ENCODE measurements at places on chromosomes 7 and 10.

DNA sequence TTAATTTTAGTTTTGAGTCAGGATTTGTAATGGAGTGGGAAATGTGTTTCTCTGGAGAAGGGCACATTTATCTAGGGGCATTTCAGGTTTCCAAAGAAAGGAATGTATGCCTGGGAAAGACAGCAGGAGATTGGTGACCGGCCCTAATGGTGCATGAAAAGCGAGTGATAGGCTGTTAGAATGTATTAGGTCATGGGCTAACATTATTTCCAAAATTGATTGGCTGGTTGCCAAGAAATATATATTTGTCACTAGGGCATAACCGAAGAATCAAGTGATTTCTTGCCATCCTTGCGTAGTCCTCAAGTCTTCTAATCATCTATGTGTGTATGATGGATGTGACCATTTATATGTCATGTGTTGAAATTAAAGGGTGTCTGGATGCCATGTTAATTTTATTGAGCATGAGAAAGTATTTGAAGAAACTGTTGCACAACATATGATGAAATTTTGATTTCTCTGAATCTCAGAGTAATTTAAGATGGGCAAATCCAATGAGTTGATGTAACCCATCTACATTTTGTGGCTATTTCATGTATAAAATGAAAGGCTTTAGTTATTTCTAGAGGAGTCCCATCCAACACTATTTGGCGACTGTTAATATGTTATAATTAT lies 248.4 kb downstream of the BMPER start:
- no peak for DNase-seq

DNA sequence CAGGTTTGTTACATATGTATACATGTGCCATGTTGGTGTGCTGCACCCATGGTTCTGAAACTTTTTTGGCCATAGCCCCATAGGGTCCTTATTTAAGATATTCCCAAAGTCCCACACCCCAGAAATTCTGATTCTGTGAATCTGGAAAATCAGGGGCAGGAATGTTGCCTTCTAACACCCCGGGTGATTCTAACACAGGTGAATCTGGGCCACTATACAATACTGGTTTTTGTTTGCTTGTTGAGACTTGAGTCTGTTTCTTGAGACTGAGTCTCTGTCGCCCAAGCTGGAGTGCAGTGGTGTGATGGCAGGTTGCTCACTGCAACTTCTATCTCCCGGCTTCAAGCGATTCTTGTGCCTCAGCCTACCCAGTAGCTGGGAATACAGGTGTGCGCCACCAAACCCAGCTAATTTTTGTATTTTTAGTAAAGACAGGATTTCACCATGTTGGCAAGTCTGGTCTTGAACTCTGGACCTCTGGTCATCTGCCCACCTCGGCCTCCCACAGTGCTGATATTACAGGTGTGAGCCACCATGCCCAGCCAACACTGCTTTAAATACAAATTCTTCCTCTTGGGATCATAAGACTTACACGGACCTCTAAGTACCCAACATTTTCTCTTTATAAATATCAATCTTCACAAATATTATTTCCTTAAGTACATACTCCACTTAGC lies 16.9 kb upstream of the PHYH start:
- no peak for DNase-seq

GRCh38 chr7:155303039-155303593 lies 5.4 kb downstream of the INSIG1 start:
- no peak for DNase-seq

DNA sequence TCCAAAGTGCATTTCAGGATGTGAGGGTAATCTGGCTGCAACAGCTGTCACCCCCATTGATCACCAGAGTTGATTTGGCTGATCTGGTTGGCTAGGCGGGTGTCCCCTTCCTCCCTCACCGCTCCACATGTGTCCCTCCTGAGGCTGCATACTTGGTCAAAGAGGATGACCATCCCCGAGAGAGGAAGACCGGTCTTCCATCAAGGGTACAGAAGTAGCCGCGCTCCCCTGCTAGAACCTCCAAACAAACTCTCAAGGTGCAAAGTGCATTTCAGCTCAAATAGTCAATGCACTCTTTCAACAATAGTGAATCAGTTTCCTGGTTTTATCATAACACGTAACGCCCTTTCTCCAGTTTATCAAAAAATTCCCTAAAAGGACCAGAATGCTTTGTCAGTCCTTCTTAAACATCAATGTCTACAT lies 44.6 kb downstream of the CARD11 start:
- no peak for DNase-seq

DNA sequence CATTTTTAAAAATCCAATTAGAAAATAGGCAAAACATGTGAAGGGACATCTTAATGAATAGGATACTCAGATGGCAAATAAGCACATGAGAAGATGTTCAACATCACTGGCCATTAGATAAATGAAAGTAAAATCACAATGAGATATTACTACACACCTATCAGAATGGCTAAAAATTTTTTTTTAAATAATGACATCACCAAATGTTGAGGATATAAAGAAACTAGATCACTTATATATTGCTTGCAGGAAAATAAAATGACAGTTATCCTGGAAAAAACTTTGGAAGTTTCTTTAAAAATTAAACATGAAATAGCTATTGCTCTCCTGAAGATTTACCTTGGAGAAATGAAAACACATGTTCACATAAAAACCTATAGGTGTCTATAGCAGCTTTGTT lies 127.8 kb downstream of the ALOX5 start:
- DNase-seq = no peak

- DNase-seq = peak; percentile 71
Measured at GRCh38 chr10:95561177-95561863, at the start of gene SORBS1. Gene SORBS1, minus strand, starts transcription at chr10:95561371. Its CDS starts 120,236 bp downstream, at chr10:95441135.

DNA sequence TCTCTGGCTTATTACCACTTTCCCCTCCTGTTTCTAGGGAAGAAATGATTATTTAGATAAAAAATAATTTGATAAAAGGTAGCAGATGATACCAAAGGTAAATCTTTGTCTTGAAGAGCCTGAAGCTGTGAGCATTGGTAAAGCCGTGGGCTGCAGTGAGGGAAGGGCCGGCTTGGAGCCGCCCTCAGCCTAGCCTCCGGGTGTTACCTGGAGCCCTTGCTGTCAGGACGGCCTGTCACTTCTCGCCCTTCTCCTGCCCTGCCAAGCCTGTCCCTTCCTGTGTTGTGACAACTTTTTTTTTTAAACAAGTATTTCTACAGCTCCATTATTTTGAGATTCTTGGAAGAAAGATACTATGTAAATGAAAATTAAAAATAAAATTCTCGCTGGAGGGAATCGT lies 7.0 kb downstream of the CUX1 start:
- DNase-seq = no peak

- no peak for DNase-seq
Measured at GRCh38 chr7:98555403-98555802, 61.7 kb upstream of the NPTX2 start.

DNA sequence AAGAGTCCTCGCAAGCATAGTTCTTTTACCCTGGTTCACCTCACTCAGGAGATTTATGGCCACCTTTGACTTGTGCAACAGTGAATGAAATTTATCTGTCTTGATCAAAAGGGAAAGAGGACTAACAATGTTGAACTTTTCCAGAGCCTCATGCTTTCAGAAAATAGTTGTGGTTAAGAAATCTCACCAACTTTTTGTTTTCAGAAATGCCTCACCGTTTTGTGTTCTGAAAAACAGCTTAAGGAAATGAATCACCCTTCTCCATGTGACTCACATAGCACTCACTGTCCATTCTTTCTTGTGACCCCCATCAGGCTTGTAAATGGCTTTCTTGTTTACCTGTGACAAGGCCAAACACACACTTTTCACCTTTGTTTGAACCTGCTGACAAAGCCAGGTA lies 148.6 kb upstream of the FAM3C start:
- DNase-seq = no peak

DNA sequence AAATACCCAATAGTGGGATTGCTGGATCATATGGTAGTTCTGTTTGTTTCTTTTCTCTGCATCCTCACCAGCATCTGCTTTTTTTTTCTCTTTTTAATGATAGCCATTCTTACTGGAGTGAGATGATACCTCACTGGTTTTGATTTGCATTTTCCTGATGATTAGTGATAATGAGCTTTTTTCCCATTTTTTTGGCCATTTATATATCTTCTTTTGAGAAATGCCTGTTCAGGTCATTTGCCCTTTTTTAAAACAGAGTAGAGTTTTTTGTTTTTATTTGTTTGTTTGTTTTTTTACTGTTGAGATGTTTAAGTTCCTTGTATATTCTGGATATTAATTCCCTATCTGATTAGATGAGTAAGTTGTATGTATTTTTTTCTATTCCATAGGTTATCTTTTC lies 205.8 kb upstream of the KAT6B start:
- DNase-seq = no peak

DNA sequence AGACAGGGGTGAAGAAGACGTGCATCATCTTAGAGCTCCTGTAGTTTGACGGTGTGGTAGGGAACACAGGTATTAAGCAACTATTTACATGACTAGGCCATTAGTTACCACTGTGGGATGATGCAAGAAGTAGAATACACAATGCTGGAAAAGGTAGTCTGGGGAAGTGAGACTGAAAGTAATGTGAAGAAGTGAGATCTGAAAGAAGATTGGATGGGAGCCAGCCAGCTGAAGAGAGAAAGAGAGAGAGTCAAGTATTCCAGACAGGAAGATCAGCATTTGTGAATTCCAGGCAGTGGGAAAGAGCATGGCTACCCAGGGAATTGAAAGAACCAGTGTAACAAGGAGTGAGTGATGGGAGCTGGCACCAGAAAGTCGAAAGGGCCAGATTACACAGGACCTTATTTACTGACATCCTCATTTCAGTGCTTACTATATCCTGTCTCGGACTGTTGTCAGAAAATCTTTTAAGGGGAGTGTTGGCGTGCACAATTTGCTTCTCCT lies 4.0 kb upstream of the CFAP58 start:
- DNase-seq = no peak

DNA sequence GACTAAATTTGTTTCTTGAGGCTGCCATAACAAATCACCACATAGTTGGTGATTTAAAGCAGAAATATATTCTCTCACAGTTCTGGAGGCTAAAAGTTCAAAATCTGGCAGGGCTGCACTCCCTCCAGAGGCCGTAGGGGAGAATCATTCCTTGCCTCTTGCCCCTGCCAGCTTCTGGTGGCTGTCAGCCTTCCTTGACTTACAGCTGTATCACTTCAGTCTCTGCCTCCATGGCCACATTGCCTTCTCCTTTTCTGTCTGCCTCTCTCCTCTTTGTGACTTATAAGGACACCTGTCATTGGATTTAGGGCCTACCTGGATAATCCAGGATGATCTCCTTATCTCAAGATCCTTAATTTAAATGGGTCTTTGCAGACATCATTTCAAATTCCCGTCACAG lies 5.8 kb upstream of the LRRC4 start:
- no peak for DNase-seq

Measured in stimulated activated CD4-positive, alpha-beta T cell treated with anti-CD3 and anti-CD28 coated beads, Interleukin-12 subunit alpha, Interleukin-12 subunit beta, amount 100 ng/mL, for 24 hours (primary cell).